ENCODE measurements at places on chromosomes 1 and 21.

- no peak for DNase-seq
Measured at GRCh38 chr1:37064039-37064438, 29.7 kb upstream of the GRIK3 start.

- DNase-seq: no peak
Measured at GRCh38 chr21:33546086-33546485, 3.2 kb downstream of the SON start.

DNA sequence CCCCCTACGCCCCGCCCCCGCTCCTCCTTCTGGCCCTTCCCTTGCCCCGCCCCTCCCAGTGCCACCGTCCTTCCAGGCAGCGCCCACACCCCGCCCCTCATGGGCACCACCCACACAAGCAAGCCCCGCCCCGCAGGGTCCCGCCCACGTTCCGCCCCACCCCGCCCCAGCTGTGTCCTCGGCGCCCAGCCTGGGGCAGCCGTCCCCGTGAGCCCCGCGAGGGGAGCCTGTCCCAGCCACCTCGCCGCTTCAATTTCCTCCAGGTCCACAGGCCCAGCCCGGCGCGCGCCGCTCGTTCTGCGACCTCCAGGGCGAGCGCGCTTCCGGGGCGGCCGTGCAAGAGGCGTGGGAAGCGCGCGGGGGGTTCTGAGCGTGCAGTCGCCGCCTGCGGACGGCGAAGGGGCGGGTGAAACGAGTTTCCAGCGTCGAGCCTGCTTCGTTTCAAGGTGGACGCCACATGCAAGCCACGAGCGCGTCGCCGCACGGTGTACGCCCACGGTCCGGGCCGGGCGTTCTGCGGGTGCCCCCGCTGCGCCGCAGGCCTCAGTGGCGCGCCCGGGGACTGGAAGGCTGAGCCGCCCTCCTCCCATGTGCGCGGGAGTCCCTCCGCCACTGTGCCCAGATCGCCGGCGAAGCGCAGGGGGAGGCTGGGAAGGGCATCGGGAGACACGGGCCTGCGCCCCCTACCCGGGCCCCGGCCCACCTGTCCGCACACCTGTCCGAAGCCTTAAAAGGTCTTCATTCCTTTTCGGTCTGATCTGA lies 10.8 kb upstream of the FAAP20 start:
- DNase-seq: no peak

GRCh38 chr21:41602531-41602930 lies 94.6 kb upstream of the TMPRSS2 start:
- no peak for DNase-seq

DNA sequence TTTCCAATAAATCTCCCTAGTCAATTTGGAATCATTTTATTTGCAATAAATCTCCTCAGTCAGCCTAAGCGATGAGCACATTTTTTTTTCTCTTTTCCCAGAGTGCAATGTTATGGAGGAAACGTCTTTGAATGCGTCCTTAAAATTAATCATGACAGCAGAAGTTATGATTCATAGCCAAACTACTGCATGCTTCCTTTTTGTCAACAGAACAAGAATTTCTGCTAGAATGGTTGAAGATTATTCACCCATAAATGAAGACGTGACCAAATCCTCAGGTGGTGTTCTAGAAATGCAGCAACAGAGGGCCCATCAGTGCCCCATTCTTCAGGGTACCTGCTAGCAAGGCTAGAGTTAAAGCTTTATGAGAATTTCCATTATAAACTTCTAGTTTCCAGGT lies 407.9 kb upstream of the PKN2 start:
- DNase-seq: no peak

- no peak for DNase-seq
Measured at GRCh38 chr21:45030682-45031570, 43.5 kb upstream of the ADARB1 start.

- no peak for DNase-seq
Measured at GRCh38 chr1:221458447-221459156, 283.3 kb downstream of the DUSP10 start.

DNA sequence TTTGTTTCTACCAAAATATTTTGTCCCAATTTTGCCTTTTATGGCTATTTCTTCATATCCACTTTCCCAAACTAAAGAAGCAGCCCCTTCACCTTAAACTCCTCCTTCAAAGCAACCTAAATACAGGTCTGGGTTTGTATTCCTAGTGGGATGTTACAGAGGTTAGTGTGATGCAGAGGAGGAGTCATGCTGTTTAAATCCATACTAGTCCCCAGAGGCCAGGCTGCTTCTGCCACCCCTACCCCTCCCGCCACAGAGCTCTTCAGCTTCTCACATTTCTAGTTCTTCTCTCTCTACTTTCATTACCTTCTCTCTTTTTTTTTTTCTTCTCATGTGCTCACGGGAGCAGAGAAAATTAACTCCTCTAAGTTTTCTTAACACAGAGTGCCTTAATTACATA lies 29.3 kb downstream of the SELL start:
- no peak for DNase-seq

DNA sequence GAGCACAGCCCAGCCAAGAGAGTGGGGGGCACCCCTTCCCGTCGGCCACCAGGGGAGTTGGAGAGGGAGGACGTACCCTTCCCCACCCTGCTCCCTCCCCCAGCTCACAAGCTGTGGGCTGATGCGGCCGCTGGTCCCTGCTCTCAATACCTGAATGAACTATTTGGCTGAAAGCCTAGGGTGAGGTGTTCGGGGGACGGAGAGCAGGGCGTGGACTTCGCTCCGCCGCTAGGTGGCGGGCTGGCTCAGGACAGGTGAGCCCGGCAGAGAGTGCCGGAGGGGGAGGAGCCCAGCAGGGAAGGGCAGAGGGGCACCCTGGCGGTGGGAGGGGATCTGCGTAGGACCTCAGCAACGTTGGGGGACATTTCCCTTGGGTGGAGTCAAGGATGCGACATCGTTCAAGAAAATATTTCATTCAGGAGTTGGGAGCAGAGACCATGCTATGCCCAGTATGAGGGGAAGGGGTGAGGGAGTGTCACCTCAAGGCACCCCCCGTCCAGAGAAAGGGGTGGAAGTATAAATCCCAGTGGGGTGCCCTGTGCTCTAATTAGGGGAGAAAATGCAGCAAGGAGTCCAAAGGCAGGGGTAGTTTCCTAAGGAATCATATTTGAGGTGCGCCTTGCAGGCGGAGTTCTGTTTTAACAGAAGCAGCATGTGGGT lies 12.0 kb upstream of the RHBG start:
- DNase-seq: peak; percentile 14

DNA sequence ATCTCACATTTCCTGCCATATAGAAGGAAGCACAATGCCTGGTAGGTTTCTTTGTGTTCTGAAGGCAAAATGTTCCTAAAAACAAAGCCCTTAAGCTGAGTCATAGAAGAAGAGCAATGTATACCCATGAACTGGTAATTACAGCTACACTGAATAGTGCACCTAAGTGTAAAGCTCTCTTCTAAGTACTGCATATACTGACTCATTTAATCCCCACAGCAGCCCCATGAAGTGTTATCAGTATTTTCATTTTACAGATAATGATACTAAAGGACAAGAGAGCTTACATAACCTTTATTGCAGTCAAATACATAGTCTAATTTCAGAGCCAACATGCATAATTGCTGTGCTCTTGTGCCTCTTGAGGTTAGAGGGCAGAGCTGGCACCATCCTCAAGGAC lies 239.9 kb downstream of the DPYD start:
- DNase-seq: no peak

- DNase-seq: no peak
Measured at GRCh38 chr1:234163267-234163919, 209.9 kb upstream of the COA6 start.

GRCh38 chr1:178576841-178577240 lies 63.9 kb downstream of the TEX35 start:
- no peak for DNase-seq

- DNase-seq: no peak
Measured at GRCh38 chr1:201585093-201585483, 46.2 kb downstream of the NAV1 start.

- no peak for DNase-seq
Measured at GRCh38 chr1:37461698-37462436, 12.5 kb upstream of the ZC3H12A start.

DNA sequence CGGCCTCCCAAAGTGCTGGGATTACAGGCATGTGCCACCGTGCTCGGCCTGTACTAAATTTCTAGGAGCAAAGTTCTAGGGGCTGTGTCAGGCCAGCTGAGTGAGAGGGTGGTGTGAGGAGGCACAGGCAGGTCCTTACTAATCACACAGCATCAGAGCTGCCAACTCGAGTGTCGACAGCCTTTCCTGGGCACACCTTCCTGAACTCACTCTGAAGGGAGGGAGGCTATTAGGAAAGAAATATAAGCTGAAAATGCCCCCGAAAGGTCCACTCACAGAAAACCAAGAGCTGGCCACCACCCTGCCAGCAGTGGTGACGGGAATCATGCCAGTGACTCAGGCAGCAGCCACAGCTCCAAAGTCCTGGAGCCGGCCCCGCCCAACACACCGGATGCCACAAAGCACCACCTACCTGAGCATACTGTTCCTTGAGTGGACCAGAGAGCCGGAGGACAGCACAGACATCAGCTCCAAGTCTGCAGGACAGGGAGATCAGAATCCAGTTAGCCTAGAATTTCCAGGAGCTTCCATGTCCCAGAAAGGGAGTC lies 4.5 kb downstream of the PMVK start:
- no peak for DNase-seq

DNA sequence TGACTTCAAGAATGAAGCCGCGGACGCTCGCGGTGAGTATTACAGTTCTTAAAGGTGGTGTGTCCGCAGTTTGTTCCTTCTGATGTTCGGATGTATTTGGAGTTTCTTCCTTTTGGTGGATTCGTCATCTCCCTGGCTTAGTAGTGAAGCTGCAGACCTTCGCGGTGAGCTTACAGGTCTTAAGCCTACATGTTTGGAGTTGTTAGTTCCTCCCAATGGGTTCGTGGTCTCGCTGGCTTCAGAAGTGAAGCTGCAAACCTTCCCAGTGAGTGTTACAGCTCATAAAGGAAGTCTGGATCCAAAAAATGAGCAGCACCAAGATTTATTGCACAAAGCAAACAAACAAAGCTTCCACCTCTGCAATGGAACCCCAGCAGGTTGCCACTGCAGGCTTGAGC lies 14.7 kb downstream of the LDLRAD1 start:
- DNase-seq: no peak

Measured in activated naive CD4-positive, alpha-beta T cell (primary cell).